CD4-positive, alpha-beta T cell treated with Interleukin-17A for 4 hours (primary cell): ENCODE measurements at places on chromosomes 3 and 15.

- no peak for DNase-seq
These were observed 368.3 kb upstream of the DCBLD2 start for GRCh38 chr3:99269606-99270351.

- no peak for DNase-seq
These were observed 22.9 kb upstream of the PRICKLE2 start for GRCh38 chr3:64247991-64248646.

GRCh38 chr15:44489464-44489863 lies 47.5 kb upstream of the EIF3J start:
- DNase-seq, result no peak

DNA sequence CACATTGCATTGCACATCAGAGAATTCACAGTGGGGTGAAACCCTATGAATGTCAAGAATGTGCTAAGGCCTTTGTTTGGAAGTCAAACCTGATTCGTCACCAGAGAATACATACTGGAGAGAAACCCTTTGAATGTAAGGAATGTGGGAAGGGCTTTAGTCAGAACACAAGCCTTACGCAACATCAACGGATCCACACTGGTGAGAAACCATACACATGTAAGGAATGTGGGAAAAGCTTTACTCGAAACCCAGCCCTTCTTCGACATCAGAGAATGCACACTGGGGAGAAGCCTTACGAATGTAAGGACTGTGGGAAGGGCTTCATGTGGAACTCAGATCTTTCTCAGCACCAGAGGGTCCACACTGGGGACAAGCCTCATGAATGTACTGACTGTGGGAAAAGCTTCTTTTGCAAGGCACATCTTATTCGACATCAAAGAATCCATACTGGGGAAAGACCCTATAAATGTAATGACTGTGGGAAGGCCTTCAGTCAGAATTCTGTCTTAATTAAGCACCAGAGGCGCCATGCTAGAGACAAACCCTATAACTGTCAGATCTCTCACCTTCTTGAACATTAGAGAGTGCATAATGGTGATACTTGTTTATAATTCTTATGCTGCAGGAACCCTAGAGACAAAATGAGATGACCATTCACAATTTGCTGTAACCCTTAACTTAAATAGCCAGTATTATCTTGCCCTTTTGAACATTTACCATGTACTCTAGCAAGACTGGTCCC lies 9.0 kb downstream of the ZNF662 start:
- no peak for DNase-seq

GRCh38 chr3:170410428-170411029 lies 8.1 kb upstream of the CLDN11 start:
- DNase-seq, result peak; percentile 20

- DNase-seq, result no peak
These were observed 587.9 kb downstream of the GBE1 start for GRCh38 chr3:81173514-81173913.

DNA sequence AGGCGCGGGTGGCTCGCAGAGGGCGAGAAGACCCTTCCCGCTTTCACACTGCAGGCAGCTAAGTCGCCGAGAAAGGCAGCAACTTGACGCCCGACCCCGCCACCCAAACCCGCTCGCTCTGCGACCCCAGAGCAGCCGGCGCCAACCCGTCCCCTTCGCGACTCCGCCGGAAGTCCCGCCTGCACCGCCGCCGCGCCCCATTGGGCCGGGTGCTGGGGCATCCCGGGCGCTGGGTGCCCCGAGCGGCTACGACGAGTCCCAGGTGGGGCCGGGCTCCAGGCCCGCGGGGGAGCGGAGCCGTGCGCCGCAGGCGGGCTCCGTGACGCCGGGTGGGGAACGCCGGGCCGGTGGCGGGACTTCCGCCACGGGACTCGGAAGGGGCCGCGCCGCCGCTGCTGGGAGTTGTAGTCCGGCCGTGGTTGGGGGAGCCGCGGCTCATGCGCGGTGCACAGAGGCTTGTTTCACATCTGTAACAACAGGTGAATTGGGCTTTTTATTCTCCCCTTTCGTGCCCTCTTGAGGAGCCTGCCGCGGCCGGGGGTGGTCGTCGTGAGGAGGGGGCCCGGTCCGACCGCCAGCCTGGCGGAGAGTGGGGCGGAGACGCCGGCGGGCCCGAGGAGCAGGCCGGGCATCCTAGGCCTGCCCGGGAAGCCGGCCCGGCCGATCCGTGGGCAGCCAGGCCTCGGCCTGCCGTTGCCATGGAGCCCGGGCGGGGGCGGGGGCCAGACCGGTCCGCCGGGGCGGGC lies at the start of gene DHX30:
Gene DHX30, plus strand, starts transcription at position 405 of the 746 bp plus-strand sequence. CDS start 7,546 bp downstream, outside the sequence.
- DNase-seq, result peak; percentile 88

- no peak for DNase-seq
These were observed 61.7 kb downstream of the FNDC3B start for GRCh38 chr3:172101107-172101506.

DNA sequence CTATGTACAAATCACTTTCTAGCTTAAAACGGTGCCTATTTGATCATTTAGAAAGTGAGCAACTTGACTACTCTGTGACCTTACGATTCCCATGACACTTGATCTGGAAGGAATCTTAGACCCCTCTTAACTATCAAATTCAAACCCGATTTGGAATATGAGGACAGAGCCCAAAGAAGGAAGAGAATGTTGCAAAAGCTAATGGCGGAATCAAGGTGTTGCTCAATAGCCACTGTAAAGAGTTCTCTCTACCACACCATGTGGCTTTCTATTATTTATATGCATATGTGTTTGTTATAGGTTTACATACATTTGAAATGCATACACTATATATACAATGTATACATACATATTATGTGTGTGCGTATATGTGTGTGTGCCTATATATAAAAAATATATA lies 39.9 kb downstream of the PYDC2 start:
- DNase-seq, result no peak

- DNase-seq, result peak; percentile 79
These were observed 2.0 kb downstream of the NRROS start for GRCh38 chr3:196641333-196642054.

GRCh38 chr3:107775974-107776373 lies 253.2 kb downstream of the BBX start:
- DNase-seq, result no peak

GRCh38 chr3:137769322-137770065 lies 5.4 kb downstream of the SOX14 start:
- DNase-seq, result no peak

- no peak for DNase-seq
These were observed 19.9 kb downstream of the PLA2G4F start for GRCh38 chr15:42136513-42136912.

GRCh38 chr3:8371960-8372463 lies 129.6 kb upstream of the LMCD1 start:
- no peak for DNase-seq

DNA sequence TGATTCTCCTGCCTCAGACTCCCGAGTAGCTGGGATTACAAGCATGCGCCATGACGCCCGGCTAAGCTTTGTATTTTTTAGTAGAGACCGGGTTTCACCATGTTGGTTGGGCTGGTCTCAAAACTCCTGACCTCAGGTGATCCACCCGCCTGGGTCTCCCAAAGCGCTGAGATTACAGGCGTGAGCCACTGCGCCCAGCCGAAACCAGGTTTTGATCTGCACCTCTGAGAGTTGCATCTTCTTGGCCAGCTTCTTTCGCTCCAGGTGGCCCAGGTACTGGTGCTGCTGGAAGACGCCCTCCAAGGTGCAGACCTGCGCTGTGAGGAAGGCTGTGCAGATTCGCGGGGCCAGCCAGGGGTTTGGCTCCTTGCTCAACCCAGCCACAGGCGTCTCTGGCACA lies 275.4 kb upstream of the LRRC3B start:
- DNase-seq, result no peak

DNA sequence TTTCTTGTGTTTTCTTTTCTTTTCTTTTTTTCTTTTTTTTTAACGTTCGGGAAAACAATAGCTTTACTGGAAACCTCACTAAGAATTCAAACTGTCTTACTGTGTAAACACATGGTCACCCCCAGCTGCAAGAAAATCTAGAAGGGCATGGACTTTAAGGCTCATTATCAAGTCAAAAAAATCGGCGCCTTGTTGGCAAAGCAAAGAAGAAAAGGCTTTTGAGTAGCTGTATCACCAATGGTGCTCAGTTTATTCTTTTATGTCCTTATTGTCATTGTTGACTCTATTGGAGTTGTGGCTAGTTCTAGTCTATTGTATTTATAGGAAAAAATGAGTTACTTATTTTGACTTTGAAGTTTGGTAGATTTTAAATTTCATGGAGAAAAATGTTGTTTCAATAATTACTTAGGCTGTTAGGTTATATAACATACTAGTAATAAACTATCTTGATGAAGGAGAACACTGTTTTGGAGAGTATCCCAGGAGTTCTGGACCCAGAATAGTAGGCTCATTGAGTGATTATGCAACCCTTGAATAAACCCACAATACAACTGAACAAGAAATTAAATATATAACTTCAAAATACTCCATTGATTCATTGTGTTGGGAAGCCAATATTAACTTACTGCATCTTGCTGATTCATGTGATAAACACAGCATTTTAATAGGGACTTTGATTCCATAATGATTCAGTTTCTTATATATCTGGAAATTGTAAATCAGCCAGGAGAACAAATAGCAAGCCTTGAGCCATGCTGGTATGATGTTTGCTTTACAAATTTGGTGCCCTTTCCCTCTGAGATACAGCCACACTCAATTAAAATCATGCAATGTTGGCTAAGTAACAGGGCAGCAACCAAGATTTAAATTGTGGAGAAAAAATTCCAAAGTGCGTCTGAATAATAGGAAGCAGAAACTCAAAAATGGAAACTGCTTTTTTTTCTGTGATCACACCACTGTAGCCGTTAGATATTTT lies 27.8 kb upstream of the GOLIM4 start:
- DNase-seq, result no peak

DNA sequence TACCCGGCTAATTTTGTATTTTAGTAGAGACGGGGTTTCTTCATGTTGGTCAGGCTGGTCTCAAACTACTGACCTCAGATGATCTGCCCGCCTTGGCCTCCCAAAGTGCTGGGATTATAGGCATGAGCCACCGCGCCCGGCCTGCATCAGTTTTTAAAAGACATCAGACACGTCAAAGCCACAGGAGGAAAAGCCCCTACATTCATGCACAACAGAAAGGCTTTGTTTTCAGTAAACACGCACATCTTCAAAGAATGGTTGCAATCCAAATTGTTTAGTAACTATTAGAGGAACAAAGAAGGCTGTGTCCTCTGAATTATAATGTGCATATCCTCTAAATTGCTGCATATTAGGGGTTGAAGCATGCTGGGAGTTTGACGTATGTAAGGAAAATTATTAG lies 53.3 kb downstream of the BTD start:
- DNase-seq, result no peak

DNA sequence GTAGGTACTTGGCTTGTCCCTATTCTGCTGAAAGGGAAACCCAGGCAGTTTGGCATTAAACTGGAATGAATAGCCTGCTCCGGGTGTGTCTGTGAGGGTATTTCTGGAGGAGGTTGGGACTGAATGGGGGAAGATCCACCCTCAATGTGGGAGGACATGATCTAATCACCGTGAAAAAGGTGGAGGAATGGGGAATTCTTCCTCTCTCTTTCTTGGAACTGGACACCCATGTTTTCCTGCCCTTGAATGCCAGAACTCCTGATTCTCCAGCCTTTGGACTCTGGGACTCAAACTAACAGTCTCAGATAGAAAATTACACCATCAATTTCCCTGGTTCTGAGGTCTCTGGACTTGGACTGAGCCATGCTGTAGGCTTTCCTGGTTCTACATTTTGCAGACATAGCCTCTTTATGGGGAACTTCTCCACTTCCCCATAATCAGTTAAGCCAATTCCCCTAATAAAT lies 391.7 kb downstream of the EDEM1 start:
- no peak for DNase-seq

DNA sequence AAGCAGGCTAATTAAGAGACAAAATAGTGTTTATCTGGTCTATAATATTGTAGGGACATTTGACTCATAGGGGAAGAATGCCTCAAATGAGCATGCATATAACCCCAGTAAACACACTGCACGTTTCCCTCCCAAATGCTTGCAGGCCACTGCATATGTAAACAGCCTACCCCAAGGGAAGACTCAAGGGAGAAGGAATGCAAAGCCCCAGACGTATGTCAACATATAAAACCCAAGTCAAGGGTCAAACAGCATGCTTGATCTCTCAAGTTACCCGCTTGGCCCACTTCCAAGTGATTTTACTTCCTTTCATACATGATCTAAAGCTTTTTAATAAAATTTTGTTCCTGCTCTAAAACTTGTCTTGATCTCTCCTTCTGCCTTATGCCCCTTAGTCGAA lies 1090.0 kb downstream of the OTOL1 start:
- no peak for DNase-seq

GRCh38 chr15:67136802-67137201 lies 71.4 kb downstream of the SMAD3 start:
- no peak for DNase-seq

DNA sequence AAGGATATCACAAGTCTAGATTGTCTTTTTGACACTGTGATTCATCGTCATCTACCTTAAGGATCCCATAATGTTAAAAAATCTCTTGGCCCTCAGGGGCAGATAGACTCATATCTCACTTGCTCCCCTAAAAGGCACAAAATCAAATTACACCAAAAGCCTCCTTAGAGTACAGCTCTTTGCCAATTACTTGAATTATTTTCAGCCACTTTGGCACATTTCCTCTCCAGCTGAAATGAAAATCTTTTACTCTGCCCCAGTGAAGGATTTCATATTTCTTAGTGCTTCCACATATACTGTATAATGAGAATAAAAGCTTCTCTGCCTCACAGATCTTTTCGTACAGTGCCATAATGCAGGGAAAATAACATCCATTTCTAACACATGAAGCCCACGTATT lies 190.7 kb upstream of the GBE1 start:
- no peak for DNase-seq

- DNase-seq, result no peak
These were observed 49.0 kb upstream of the GCNT3 start for GRCh38 chr15:59562448-59563186.

DNA sequence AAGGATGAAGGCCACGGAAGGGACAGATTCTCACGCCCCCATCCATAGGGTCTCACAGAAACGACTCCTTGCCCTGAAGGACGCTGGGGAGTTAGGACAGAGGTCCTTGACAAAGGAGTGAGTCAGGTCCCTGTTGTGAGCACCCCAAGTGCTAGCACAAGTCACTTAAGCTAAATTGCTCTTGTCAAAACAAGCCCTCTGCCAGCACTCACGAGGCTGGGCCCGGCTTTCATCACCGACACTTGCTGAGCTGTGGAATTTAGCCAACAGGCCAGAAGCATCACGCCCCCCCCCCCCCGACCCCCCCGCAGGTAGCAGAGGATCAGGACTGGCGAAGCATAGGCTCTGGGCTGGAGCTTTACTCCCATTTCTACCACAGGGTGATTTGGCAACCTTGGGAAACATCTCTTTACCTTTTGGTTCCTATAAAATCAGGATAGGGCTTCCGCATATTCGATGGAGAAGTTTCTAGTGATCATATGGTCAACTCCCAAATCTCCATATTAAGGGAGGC lies 75.4 kb downstream of the ADCY5 start:
- DNase-seq, result no peak

DNA sequence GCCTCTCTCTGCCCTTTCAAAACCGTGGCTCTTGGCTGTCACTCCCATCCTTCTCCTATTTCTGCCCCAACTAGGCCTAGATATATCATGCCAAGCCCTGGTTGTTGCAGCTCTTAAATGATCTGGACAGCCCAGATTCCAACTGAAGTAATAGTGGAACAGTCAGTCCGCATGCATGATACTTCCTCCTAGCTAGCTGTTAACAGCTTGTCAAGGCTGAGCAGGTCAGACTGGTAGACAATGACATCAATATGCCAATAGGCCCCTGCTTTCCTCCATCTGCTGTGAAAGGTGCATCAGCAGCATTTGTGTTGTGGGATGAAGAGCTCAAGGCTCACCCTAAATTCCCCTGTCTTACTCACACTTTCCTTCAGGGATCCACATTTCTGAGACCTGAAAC lies 527.7 kb upstream of the TGFBR2 start:
- DNase-seq, result no peak

GRCh38 chr3:184440151-184440550 lies 60.3 kb downstream of the CHRD start:
- no peak for DNase-seq
